Activated T-helper 1 cell treated with Interleukin-2 at 50 U/mL for 16 hours (primary cell): ENCODE measurements at places on chromosomes 3 and 15.

DNA sequence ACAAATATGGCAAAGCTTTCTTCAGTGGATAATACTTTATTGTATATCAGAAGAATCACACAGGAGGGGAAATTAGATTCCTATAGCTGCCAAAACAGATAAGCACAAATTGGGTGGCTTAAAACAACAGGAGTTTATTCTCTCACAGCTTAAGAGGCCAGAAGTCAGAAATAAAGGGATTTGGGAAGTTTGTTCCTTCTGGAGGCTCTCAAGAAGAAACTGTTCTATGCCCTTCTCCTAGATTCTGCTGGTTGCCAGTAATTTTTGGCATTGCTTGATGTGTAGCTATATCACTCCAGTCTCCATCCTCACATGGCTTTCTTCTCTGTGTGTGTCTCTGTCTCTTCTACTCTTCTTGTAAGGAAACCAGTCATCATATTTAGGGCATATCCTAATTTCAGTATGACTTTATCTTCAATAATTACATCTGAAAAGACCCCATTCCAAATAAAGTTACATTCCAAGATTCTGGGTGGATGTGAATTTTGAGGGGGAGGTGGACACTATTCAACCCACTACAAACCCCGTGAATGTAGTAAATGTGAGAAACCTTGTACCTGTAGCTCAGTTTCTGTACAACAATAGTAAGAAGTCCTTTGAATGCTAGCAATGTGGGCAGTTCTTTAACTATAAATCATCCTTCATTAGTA, 22.2 kb upstream of the WNT7A start:
- no peak for DNase-seq

DNA sequence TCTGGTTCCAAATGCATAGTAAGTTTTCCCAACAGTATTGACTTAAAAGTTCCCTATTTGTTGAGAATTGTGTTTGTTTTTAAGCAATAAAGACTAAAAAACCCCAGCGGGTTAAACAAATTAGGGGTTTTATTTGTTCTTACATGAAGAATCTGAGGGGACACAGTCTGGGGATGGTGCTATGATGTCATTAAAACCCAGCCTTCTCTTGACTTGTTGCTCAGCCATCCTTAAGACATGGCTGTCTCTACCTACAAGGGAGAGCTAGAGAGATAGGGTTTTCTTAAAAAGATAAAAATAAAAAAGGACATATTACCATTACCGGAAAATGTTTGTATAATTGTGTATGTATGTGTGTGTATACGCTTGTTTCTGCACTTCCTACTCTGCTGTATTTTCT, 11.7 kb upstream of the ARL14 start:
- DNase-seq = no peak

- no peak for DNase-seq
Measured at GRCh38 chr3:47628426-47628825, 49.8 kb upstream of the CSPG5 start.

DNA sequence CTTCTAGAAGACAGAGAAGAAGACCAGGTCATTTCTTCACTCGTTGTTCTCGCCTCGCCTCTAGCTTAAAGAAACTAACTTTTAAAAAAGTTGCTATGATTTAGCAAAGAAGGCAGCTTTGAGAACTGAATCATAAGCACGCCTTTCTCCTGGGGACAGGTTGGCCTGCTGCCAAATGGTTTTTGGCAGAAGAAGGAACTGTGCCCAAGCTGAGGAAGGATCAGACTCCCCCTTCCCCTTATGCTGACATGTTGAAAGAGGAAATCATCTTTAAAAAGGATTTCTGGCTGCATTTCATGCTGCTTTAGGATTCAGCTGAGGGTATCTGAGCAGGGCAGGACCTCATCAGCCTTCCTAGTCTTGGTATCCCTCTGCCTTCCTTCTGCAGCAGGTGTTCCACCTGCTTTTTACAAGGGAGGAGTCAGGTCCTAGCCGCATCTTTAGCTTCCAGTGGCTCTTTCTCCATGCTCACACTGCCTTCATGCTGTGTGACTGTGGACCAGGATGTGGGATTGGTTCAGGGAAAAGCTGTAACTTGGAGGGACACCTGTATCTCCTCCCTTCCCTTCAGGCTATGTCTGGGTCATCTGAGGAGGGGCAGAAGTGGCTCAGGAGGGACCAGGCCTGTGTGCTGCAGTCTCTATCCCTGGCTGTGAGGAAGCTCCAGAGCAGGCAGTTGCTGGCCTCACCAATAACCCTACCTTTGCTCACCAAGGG, 34.1 kb upstream of the HACD2 start:
- no peak for DNase-seq

GRCh38 chr3:156705761-156706616, 31.6 kb downstream of the TIPARP start:
- no peak for DNase-seq

GRCh38 chr3:23884481-23884880, 32.3 kb downstream of the NKIRAS1 start:
- no peak for DNase-seq

- DNase-seq = no peak
Measured at GRCh38 chr3:108381529-108382140, 85.3 kb downstream of the HHLA2 start.

- DNase-seq = no peak
Measured at GRCh38 chr3:146543461-146544001, 876 bp downstream of the PLSCR1 start.

DNA sequence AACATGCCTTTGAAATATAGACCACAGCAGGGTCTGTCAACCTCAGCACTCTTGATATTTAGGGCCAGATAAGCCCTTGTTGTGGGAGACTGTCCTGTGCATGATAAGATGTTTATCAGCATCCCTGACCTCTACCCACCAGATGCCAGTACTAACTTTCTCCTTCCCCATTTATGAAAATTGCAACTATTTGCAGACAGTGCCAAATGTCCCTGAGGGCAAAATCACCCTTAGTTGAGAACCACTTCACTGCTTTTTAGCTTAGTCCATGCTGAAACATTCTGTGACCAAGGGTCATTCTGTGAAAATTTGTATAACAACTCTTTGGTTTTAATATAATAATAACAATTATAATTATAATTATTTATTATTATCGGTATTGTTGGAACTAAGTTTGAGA, 1032.4 kb downstream of the MCTP2 start:
- no peak for DNase-seq

DNA sequence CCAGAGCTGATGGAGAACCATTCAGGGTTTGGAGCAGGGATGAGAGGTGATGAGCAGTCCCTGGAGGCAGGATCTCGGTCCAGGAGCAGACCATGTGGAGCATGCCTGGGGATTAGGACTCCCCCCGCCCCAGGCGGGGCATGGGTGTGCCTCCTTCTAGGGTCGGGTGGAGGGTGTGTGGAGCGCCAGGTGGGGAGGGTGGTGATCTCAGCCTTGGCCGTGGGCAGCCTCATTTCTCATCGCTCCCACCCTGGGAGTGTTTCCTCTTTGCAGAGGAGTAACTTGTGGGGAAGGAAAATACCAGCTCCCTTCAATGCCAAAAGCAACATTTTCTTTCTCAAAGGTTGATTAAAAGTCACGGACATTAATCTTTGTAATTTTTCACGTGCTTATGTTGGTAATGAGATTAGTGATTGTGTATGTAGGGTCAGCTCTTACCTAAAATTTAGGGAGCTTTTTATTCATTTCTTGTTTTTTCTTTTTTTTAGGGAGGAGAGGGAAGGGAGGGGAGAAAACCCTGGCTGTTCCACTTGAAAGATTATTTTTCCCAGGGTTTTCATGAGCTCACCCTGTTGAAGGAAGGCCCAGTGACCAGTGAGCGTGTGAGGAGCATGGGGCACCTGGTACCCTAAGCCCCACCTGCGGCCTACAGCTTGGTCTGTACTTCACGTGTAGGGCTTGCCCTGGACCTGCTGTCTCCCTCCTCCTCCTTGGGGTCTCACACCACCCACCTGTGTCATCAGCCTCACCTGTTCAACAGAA, 11.0 kb downstream of the FBLN2 start:
- DNase-seq = no peak

- no peak for DNase-seq
Measured at GRCh38 chr15:78977591-78978347, 32.9 kb upstream of the CTSH start.

DNA sequence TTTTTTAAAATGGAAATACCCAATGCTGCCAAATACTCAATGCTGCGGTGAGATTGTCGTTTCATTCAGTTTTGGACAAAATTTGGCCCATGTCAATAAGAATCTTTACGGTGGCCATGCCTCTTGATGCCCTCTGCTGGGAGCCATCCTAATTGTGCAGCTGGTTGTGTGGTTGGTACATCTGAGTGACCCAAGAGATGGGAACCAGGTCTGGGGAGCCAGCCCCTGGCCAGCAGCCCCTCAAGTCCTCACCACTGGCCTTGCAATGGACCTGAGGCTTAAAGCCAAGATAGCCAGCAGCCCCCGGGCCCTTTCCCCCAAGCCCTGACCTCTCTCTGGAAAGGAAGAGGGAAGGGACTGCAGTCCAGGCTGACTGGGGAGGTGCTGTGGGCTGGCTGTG, 36.4 kb upstream of the ESYT3 start:
- no peak for DNase-seq

DNA sequence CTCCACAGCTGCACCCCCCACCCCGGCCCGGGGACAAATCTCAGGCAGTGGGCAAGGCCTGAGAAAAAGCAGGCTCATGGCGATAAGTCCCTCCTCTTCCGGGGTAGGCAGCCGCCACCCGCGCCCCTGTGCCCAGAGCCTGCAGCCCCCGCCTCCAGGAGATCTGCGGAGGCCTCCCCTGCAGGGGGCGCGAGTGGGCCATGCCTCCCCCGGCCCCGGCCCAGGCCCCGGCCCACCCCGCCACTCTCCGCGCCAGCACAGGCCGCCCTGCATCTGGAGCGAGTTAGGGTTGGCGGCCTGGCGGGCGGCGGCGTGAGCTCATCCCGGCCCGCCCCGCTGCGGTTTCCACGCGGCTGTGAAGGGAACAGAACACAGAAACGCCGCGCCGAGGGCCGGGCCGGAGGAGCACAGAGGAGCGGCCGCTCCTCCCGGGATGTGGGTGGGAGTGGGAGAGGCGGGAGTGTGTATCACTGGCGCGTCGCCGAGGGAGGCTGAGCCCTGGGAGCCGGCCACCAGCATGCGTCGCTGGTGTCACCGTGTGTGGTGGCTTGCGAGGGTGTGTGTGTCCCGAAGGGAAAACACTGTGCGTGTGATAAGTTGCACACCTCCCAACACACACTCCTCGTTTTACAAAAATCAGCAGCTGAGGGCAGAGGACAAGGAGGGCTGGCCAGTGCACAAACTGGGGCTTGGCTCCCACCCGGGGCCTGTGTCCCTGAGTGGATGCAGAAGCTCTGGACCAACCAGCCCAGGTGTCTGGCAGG, 17.2 kb downstream of the MYL3 start:
- peak; percentile 66 for DNase-seq
